NCI-H446 (cell line): ENCODE measurements at places on chromosomes 4 and X.

GRCh38 chr4:143252478-143252877 lies 67.8 kb downstream of the USP38 start:
- DNase-seq, result no peak

GRCh38 chrX:114619874-114620273 lies 36.0 kb downstream of the HTR2C start:
- DNase-seq, result no peak

- no peak for DNase-seq
Observed at GRCh38 chr4:12084690-12085089, 656.0 kb upstream of the HS3ST1 start.

DNA sequence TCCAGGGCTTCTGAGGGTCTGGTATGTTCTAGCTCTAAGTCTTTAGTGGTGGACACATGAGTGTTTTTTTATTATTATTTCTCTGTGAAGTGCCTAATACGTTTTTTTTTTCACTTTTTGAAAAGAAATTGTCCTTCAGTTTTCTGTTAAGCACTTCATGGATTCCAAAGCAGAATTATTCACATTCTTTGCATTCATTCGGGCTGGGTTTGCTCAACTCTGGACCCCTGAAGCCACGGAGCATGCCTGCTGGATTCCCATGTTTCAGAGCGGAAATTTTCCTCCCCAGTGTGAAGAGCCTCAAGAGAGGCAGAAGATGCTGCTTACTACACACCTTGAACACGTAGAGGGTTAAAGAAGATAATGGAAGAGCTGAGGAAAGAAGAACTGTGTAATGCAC lies 107.5 kb downstream of the EGF start:
- no peak for DNase-seq

- no peak for DNase-seq
Observed at GRCh38 chr4:56658528-56658927, 22.6 kb downstream of the HOPX start.

GRCh38 chrX:68060506-68061205 lies 372.6 kb downstream of the OPHN1 start:
- DNase-seq, result no peak

DNA sequence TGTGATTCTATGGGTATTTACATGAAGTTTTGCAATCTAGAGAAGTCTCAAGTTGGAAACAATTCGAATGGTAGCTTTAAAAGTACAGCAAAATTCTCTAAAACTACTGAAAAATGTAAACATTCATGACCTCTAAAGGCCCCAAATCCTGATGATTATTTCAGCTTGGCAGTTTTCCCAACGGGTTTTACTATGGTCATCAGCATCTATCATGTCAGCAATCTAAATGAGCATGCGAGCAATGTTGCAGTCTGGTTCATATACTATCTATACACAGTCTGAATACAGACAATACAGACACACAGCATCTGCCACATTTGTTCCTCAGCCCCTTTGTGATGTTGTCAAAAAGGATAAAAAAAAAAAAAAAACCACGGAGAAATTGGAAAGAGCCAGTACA lies 790.3 kb upstream of the HTR2C start:
- DNase-seq, result no peak

GRCh38 chrX:3811331-3812311 lies 98.2 kb upstream of the PRKX start:
- DNase-seq, result peak; percentile 7

DNA sequence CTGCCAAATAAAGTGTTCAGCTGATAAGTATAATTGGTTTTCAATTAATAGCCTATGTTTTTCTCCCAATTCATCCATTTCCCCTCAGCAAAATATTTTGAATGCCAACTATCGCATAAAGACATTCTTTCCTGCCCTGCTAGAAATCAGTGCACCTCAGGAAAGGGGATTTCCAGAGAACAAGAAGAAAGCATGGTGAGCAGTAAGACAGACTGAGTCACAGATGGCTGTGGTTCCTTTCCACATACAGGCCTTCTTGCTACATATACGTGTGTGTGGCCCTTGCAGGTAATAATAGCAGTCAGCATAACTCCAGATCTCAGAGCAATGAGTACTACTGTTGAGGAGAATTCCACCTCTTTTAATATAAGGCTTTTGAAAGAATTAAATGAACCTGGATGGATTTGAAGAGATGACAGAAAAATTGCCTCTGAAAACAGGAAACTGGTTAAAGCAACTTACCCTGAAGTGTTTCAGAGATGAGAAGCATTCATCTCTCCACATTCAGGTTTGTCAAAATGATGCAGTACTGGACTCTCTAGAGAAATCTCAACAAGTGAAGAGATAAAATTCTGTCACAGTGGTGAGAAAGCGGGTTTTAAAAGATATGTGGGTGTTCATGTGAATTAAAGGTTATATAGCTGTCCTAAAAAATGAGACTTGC lies 13.6 kb downstream of the GASK1B start:
- no peak for DNase-seq

GRCh38 chr4:183934761-183935160 lies 29.7 kb downstream of the STOX2 start:
- no peak for DNase-seq

- no peak for DNase-seq
Observed at GRCh38 chrX:148609515-148610327, 109.3 kb downstream of the AFF2 start.

- no peak for DNase-seq
Observed at GRCh38 chrX:123749643-123750042, 16.8 kb upstream of the THOC2 start.

DNA sequence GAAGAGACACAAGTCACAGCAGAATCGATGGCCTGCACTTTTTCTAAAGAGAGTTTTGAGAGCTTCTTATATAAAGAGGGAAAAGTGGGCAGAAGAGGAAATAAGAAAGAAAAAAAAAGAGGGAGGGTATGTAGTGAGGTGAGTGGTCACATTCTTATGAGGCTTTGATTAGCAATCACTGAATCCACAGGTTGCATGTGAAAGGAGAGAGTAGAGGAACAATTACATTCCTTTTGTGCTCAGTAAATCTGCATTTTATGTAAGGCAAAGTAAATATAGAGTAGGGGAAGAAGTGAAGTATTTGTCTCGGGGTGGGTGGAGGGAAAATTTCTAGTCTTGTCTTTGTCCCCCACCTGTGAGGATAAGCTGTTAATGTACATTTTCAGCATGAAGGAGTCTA lies 26.8 kb upstream of the MBTPS2 start:
- no peak for DNase-seq

- DNase-seq, result peak; percentile 22
Observed at GRCh38 chr4:663438-664428, 10.3 kb downstream of the ATP5ME start.

- no peak for DNase-seq
Observed at GRCh38 chr4:126664839-126665238, 967.9 kb upstream of the INTU start.

GRCh38 chr4:113639326-113639725 lies 122.2 kb downstream of the CAMK2D start:
- no peak for DNase-seq

DNA sequence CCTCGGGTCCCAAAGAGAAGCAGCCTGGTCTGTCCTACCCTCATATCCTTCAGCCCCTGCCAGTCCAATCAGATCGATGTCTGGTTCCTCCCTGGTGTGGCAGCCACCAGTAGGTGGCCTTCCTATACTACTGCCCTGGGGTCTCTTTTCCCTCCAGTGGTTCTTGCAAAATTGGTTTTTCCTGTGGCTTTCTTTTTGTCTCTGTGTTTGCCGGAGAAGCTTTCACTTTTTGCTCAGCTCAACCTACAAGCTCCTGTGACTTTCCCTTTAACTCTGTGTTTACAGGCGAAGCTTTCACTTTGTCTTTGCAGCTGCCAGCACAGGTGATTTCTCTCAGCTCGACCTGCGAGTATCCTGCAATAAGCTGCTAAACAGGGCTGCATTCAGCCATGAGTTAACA lies 46.8 kb downstream of the UGT2A3 start:
- DNase-seq, result no peak

DNA sequence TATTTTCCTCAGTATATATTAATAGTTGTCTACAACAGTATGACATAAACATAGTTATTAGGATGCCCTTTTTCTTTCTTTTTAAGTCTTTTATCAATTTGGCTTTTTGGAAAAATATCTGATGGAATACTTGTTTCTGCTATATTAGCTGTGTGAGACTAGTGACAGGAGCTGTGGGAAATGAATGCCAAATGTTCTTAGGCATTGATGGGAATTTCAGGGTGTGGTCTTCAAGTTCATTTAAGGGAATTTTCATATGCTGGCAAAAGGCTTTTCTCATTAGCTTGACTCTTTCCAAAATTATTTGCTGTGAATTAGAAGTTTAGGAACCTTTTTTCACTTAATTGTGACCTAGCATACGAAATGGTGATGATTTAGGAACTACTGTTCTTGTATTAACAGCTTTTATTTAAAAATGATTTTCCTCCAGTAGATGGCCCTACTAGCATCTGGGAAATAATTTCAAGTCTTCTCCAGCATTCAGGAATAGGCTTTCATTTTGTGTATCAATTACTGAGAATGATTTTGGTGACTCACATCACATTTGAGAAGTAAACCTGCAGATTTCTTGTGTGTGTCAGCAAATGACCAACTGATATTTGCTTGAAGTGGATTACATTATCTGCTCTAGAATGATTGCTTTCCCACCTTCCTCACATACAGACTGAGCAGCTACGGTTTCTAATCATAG lies 70.9 kb downstream of the HTT start:
- DNase-seq, result no peak

DNA sequence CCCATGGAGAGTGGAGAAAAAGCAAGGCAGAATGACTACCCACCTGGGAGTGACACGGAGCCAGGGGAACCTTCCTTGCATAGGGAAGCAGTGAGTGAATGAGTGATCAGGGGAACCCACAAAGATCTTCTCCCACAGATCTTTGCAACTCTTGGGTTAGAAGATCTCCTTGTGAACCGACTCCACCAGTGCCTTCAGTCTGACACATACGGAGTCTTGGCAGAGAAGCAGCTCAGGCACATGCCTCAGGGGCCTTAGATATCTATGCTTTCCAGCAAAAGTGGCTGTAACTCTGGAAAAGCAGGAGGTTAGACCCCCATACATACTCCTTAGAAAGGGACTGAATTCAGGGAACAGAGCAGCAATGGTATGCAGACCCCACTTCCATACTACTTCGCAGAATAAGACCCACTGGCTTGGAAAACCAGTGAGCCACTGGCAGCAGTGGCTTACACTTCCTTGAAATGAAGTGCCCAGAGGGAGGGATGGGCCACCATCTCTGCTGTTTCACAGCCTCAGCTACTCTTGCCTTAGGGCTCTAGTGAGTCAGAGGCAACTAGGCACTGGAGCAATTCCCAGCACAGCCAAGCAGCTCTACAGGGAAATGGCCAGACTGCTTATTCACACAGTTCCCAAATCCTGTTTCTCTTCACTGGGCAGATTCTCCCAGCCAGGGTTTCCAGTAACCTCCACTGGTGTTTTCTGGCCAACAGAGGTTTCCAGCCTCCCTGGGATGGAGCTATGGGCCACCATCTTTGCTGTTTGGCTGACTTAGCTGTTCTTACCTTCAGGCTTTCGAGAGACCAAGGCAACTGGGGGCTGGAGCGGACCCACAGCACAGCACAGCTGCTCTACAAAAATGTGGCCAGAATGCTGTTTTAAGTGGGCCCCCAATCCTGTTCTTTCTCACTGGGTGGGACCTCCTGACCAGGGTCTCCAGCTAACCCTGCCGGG lies 82.8 kb upstream of the TCEAL2 start:
- no peak for DNase-seq

DNA sequence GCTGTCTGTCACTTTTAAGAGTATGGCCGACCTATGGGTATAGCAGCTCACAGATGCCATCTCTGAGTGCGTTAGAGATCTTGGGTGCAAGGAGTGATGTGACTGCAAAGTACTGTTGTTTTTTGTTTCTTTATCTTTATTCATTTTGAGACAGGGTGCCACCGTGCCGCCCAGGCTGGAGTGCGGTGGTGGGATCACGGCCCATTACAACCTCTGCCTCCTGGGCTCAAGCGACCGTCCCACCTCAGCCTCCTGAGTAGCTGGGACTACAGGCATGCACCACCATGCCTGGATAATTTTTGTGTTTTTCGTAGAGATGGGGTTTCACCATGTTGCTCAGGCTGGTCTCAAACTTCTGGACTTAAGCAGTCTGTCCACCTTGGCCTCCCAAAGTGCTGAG lies 71.4 kb downstream of the CCKAR start:
- no peak for DNase-seq

DNA sequence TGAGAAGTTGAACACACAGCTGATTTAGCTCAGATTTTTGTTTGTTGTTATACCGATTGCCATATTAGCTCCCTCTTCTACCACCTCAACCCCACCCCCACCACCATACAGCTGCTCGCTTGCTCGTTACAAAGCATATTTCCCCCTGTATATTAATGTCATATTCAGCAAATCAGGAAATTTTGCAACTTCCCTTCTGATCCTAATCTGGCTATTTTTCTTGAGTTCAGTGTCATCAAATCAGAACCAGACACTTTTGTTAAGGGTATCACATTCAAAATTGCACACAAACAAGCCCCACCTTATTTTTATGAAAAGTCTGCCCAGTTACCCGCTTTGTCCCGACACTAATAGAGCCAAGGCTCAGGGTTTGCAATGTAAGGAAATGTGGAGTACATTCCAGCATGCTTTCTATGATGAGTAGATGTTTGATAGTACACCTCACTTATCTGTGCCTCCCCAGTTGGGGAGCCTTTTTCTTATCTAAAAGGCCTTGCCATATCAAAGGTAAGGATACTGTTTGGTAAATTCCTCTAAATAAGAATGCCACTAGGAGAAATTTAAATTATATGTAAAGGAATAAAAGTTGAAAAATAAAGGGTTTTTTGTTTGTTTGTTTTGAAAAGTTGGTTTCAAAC lies 212.2 kb downstream of the CBR4 start:
- no peak for DNase-seq

- DNase-seq, result no peak
Observed at GRCh38 chrX:40245488-40246071, 147.8 kb upstream of the BCOR start.
